ENCODE measurements at places on chromosomes 1 and 21. TPM values are rescaled to one million over a fixed set of nuclear protein-coding genes. Genes with fewer than 3 reads are reported as not detected.

Gene RNU1-3
- 1,730 TPM for total RNA-seq

Gene ANXA9
- not detected for total RNA-seq

Gene RYR2
- total RNA-seq: not detected

Gene CYP2J2
- 3.1 TPM for total RNA-seq

Gene ZNF684
- total RNA-seq: 7.9 TPM

Gene SLAMF7
- 88.5 TPM for total RNA-seq

Gene RHEX
- total RNA-seq: not detected

Gene MIS18A
- total RNA-seq: 27.5 TPM

Gene HJV
- not detected for total RNA-seq

Gene AADACL4
- not detected for total RNA-seq

Gene BCAR3
- 0.79 TPM for total RNA-seq

Gene SPRR1A
- not detected for total RNA-seq

Gene PDE9A
- 10.8 TPM for total RNA-seq

Gene FBXO2
- total RNA-seq: 5.6 TPM

Gene CFAP45
- total RNA-seq: 0.34 TPM

Gene C2CD4D
- 0.23 TPM for total RNA-seq

Gene CHIT1
- total RNA-seq: 0.50 TPM

Gene SERPINC1
- total RNA-seq: not detected

Gene ASPM
- 87.5 TPM for total RNA-seq

Gene TMOD4
- total RNA-seq: 2.2 TPM

Gene S100A7
- not detected for total RNA-seq

Gene CA14
- total RNA-seq: not detected

Gene SYNC
- not detected for total RNA-seq

Gene LCE1F
- total RNA-seq: not detected

Gene RUNX3
- 147 TPM for total RNA-seq

Gene FLVCR1
- total RNA-seq: 11.7 TPM

Gene NTMT2
- total RNA-seq: not detected

Gene S100A3
- not detected for total RNA-seq

Gene COL6A1
- total RNA-seq: 0.42 TPM

Gene TSSK3
- total RNA-seq: not detected

Gene CNKSR1
- 2.2 TPM for total RNA-seq

Gene C1QA
- total RNA-seq: not detected

Gene LRRC39
- 0.45 TPM for total RNA-seq

Gene COA6
- 39.2 TPM for total RNA-seq

Gene GBP7
- total RNA-seq: 0.26 TPM

Gene TSPAN1
- total RNA-seq: not detected

Gene LENEP
- total RNA-seq: 1.1 TPM

Gene LEMD1
- 0.78 TPM for total RNA-seq

Gene ESRRG
- total RNA-seq: not detected

Measured in activated CD8-positive, alpha-beta T cell treated with anti-CD3 and anti-CD28 coated beads, Interleukin-2, amount 10 ng/mL, durations not matched to agents 7 days and 5 days (primary cell).